ENCODE measurements at places on chromosomes 4 and X. TPM values are rescaled to one million over a fixed set of nuclear protein-coding genes. Genes with fewer than 3 reads are reported as not detected.

DNA sequence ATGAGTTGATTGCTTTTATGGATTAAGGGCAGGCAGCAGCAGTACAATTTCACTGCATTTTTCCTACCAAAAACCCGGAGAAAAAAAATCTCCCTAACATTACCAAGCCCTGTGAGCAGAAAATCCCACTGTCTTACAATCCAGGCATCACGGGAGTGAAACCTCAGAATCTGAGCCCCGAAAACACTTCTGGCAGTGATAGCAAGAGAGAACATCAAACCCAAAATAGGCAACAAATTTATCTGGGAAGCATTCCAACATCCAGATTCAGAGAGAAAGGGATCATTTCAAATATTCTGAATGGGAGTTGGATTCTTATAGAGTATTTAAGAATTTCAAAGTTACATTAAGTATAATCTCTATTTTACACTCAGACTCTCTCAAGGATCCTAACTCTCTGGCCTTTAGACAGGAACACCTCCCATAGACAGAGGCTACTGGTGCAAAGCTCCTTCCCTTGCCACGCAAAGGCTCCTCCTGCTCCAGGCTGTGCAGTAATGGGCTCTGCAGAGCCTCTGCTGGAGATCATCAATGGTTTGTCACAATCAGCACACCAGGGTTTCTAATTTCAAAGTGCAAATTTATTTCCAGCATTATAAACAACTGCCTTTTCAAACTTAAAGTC, 256.9 kb downstream of the PARM1 start:
- H3K4me3 ChIP-seq, result no peak overlapping the region
- no peak for DNase-seq
- H3K36me3 ChIP-seq, result no peaks in the 10 kb centered on the region

GRCh38 chrX:287670-288069, 6.5 kb downstream of the PLCXD1 start:
- no peak overlapping the region for H3K4me3 ChIP-seq
- H3K4me1 ChIP-seq, result peaks cover 5% of the 10 kb centered on the region
- no peak overlapping the region for H3K27ac ChIP-seq
- peaks cover 70% of the 10 kb centered on the region for H3K36me3 ChIP-seq
- H3K27me3 ChIP-seq, result no peaks in the 10 kb centered on the region
- DNase-seq, result no peak

- H3K4me1 ChIP-seq, result no peaks in the 10 kb centered on the region
- H3K36me3 ChIP-seq, result no peaks in the 10 kb centered on the region
- no peak overlapping the region for H3K4me3 ChIP-seq
Measured at GRCh38 chr4:18167831-18168230, 146.3 kb upstream of the LCORL start.

DNA sequence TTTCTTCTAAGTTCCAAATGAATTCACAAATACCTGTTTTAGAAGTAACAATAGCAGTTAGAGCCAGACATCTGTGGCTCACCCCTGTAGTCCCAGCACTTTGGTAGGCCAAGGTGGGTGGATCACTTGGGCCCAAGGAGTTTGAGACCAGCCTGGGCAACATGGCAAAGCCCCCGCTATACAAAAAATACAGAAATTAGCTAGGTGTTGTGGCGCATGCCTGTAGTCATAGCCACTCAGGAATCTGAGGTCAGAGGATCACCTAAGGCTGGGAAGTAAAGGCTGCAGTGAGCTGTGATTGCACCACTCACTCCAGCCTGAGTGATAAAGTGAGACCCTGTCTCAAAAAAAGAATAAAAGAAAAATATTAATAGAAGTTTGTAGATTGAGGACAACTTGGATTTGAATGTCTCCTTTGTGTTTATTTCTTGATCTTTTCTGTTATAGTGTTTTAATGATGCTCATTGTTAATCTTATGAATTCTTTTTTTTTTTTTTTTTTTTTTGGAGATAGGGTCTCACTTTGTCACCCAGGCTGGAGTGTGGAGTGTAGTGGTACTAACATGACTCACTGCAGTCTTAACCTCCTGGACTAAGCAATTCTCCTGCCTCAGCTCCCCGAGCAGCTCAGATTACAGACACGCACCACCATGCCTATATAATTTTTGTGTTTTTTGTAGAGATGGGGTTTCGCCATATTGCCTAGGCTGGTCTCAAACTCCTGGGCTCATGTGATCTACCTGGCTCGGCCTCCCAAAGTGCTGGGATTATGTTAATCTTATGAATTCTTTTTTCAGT, 30.7 kb upstream of the RAPGEF2 start:
- H3K4me1 ChIP-seq, result no peaks in the 10 kb centered on the region
- no peak for DNase-seq
- no peak overlapping the region for H3K27ac ChIP-seq
- no peaks in the 10 kb centered on the region for H3K36me3 ChIP-seq

DNA sequence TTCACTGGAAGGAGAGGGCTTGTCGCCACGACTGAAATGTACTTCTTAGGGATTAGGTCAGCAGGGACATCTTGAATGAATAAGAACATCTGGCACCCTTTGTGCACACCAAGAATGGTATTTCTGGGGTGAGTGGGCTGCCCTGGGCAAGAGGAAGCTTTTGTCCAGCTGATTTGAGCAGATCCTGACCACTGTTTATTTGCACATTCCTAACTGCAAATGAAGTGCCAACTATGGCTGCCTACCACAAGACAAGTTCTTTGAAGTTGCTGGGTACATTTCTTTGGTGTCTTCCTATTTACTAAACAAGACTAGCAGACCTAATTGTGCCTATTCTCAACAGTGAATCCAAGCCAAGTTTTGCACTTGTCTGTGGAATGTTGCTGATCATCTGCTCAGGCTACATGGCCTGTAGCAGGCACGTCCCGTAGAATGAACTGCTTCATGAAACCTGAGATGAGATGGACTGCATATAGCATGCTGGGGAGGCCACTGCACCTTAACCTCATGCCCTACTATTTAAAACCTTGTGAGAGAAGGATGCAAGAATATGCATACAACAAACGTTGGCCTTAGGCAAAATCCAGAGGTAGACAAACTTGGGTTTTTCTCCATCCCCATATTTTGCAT, 45.0 kb downstream of the PIR start:
- H3K27me3 ChIP-seq, result no peaks in the 10 kb centered on the region
- no peak overlapping the region for H3K27ac ChIP-seq

- peak overlapping the region; percentile 21 for H3K27ac ChIP-seq
- no peaks in the 10 kb centered on the region for H3K27me3 ChIP-seq
- H3K36me3 ChIP-seq, result peaks cover 46% of the 10 kb centered on the region
- H3K4me1 ChIP-seq, result peaks cover 17% of the 10 kb centered on the region
- H3K4me3 ChIP-seq, result no peak overlapping the region
- peak; percentile 26 for DNase-seq
Measured at GRCh38 chr4:55435141-55435841, 39.5 kb downstream of the TMEM165 start.

DNA sequence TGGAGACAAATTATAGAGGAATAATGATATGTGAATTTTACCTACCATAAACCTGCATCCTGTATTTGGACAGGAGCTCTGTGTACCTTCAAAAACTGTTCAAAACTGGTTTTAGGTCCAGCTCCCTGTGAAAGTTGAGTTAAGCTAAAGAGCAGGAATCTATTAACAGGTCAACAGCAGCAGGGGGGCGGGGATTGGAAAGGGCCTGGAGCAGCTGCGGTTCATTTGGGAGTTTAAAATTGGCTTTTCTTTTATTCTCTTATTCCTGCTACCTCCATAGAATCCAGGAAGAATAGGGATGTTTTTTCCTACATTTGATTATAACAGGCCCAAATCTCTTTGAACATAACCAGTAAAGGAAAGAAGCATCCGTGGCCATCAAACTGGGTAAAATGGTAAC, 23.8 kb downstream of the SHROOM3 start:
- no peak overlapping the region for H3K27ac ChIP-seq
- no peak overlapping the region for H3K4me3 ChIP-seq
- no peaks in the 10 kb centered on the region for H3K4me1 ChIP-seq
- DNase-seq, result peak; percentile 28
- H3K36me3 ChIP-seq, result no peaks in the 10 kb centered on the region

- no peaks in the 10 kb centered on the region for H3K4me1 ChIP-seq
- no peaks in the 10 kb centered on the region for H3K27me3 ChIP-seq
- H3K4me3 ChIP-seq, result no peak overlapping the region
- no peaks in the 10 kb centered on the region for H3K36me3 ChIP-seq
Measured at GRCh38 chr4:101711590-101712260, 78.8 kb upstream of the BANK1 start.

DNA sequence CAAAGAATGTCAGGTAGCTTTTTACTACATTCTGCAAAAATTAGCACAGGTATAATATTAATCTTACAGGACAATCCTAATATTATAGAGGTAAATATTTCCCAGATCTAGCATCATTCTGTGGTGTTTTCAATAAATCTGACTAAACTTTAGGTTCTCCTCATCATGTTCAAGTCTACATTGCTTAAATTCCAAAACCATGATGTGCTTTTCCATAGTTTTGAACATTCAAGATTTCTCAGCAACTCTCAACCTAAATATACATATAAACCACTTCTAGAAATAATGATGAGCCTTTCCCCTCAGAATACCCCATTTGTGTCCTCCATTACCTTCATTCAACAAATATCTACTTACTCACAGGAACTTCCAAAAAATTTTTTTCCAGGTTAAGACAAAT, 23.1 kb downstream of the EIF4E start:
- no peak overlapping the region for H3K4me3 ChIP-seq
- H3K27me3 ChIP-seq, result no peaks in the 10 kb centered on the region
- no peak overlapping the region for H3K27ac ChIP-seq
- DNase-seq, result no peak

- H3K27ac ChIP-seq, result no peak overlapping the region
- H3K4me1 ChIP-seq, result no peaks in the 10 kb centered on the region
- no peak overlapping the region for H3K4me3 ChIP-seq
- no peak for DNase-seq
Measured at GRCh38 chr4:106496061-106496460, 127.5 kb upstream of the GIMD1 start.

DNA sequence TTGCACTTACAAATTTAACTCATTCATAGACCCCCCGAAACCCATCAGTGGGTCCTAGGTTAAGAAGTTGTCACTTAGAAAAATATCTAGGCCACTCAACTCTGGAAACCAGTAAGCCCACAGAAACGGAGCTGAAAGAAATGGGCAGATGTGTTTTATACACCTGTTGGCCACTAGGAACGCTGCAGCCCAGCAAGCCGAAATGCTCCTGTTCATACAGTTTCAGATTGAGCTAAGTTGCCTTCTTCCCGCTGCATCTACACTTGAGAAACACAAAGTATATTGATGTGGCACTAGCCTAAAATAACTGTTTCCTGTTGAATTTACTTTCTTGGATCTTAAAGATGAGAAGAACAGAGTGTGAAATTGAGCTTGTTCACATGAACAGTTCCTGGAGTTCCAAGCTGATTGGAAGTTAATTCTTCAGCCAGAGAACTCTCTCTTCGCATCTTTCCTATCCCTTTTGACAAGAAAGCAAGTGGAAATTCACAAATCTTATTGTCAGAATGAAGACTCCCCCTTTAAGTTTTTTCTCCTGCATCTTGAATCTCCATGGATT, 174.1 kb downstream of the RBMX2 start:
- peak; percentile 38 for DNase-seq
- no peak overlapping the region for H3K4me3 ChIP-seq
- H3K27ac ChIP-seq, result no peak overlapping the region
- H3K27me3 ChIP-seq, result no peaks in the 10 kb centered on the region
- no peaks in the 10 kb centered on the region for H3K36me3 ChIP-seq

GRCh38 chr4:47382846-47383360, 80.6 kb downstream of the COMMD8 start:
- no peak overlapping the region for H3K4me3 ChIP-seq
- no peaks in the 10 kb centered on the region for H3K36me3 ChIP-seq
- no peak for DNase-seq
- H3K27me3 ChIP-seq, result no peaks in the 10 kb centered on the region

DNA sequence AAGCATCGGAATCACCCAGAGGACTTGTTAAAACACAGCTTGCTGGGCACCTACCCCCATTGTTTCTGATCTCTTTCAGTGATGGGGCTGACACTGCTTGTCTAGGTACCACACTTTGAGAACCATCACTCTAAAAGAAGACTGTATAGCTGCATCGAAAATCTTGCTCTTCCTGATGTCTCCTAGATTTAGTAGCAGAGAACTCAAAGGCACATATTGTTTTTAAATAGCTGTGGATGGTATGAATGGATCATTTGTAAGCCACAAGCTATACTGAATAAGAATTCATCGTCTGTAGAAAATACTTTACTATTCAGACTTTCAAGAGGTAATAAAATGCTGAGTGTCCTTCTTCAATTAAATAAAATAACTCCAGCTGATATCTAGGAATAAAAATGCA, 405.4 kb downstream of the ANKRD50 start:
- H3K36me3 ChIP-seq, result no peaks in the 10 kb centered on the region
- no peaks in the 10 kb centered on the region for H3K27me3 ChIP-seq
- no peak overlapping the region for H3K27ac ChIP-seq
- no peaks in the 10 kb centered on the region for H3K4me1 ChIP-seq
- H3K4me3 ChIP-seq, result no peak overlapping the region
- DNase-seq, result no peak

GRCh38 chr4:90994851-90995574, 867.8 kb downstream of the CCSER1 start:
- H3K4me1 ChIP-seq, result no peaks in the 10 kb centered on the region
- no peaks in the 10 kb centered on the region for H3K36me3 ChIP-seq
- H3K27ac ChIP-seq, result no peak overlapping the region
- peak; percentile 39 for DNase-seq
- H3K27me3 ChIP-seq, result no peaks in the 10 kb centered on the region
- no peak overlapping the region for H3K4me3 ChIP-seq

- no peaks in the 10 kb centered on the region for H3K4me1 ChIP-seq
- no peaks in the 10 kb centered on the region for H3K36me3 ChIP-seq
- no peak overlapping the region for H3K27ac ChIP-seq
- H3K4me3 ChIP-seq, result no peak overlapping the region
Measured at GRCh38 chrX:46386511-46386910, 158.7 kb downstream of the ZNF674 start.

- H3K27ac ChIP-seq, result peak overlapping the region; percentile 92
- no peak for DNase-seq
- H3K4me3 ChIP-seq, result peak overlapping the region; percentile 61
- peaks cover 70% of the 10 kb centered on the region for H3K4me1 ChIP-seq
- no peaks in the 10 kb centered on the region for H3K27me3 ChIP-seq
Measured at GRCh38 chr4:88819818-88820697, 122.4 kb upstream of the NAP1L5 start.

DNA sequence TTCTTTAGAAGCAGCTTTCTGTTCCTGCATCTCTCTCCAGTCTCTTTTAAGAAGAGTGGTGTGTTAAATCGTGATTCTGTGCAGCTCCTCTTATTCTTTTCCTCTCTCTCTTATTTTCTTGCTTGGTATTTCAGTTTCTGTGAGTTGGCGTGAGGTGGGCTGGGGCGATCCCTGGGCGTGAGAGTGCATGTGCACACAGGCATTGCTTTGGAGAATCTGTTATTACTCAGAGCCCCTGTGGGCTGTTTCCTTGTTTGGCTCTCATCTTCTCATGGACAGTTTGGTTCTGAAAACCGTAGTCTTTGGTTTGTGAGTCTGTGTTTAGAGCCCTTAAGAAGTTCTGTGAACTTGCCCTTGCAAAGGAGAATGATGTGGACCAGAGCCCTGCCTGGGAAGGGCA, 97.2 kb upstream of the CLNK start:
- no peak overlapping the region for H3K27ac ChIP-seq
- no peaks in the 10 kb centered on the region for H3K4me1 ChIP-seq
- DNase-seq, result no peak
- H3K36me3 ChIP-seq, result no peaks in the 10 kb centered on the region
- no peak overlapping the region for H3K4me3 ChIP-seq
- H3K27me3 ChIP-seq, result no peaks in the 10 kb centered on the region

Gene RASL11B
- total RNA-seq, result 5.0 TPM

Gene ADH7
- not detected for total RNA-seq

Gene CT45A10
- not detected for total RNA-seq

Gene NIPAL1
- 22.0 TPM for total RNA-seq

Gene PSAPL1
- not detected for total RNA-seq

Gene RNF128
- total RNA-seq, result 51.6 TPM

Gene NUDT10
- 2.3 TPM for total RNA-seq

Gene PRPS2
- 58.5 TPM for total RNA-seq

Gene FREM3
- total RNA-seq, result not detected

Gene NHS
- 2.9 TPM for total RNA-seq

Gene SLITRK2
- 0.55 TPM for total RNA-seq
